Activated T-cell treated with anti-CD3 and anti-CD28 coated beads, Interleukin-2, amount 50 U/mL, for 72 hours (primary cell): ENCODE measurements at places on chromosomes 6 and 20. TPM values are rescaled to one million over a fixed set of nuclear protein-coding genes. Genes with fewer than 3 reads are reported as not detected.

Gene HLA-DQA1
- total RNA-seq, result 3.7 TPM

Gene RAET1L
- total RNA-seq, result not detected

Gene DEFB124
- total RNA-seq, result not detected

Gene CTCFL
- not detected for total RNA-seq

Gene FILIP1
- not detected for total RNA-seq

Gene SMLR1
- total RNA-seq, result not detected
